ENCODE measurements at places on chromosomes 1 and 21.
A peak's percentile ranks its signal among the peaks of the same experiment; 100 is the strongest.

- no peak for DNase-seq
These were observed 11.4 kb downstream of the ZBTB48 start for GRCh38 chr1:6591222-6591621.

DNA sequence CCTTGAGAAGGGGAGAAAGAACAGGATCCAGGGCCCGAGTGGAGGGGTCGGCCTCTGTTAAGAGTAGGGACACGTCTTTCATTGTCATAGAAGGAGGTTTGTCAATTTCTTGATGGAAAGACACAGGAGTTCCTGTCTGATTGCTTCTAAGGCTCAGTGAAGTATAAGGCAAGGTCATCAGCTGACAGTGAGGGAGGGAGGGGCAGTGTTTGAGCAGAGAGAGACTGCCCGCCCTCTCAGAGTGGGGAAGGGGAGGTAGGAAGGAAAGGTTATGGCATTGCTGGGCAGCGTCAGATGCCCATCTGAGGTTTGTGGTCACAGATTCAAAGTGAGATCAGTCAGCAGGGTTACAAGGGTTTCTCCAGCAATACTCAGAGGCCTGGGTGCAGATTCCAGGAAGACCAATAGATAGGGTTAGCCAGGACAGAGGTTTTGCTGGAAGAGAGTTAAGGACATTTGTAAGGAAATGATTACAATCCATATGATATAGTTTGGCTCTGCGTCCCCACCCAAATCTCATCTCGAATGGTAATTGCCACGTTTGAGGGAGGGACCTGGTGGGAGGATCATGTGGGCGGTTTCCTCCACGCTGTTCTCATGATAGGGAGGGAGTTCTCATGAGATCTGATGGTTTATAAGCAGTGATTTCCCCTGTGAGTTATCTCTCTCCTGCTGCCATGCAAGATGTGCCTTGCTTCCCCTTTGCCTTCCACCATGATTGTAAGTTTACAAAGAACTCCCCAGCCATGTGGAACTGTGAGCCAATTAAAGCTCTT, 127.2 kb upstream of the GJB5 start:
- DNase-seq = no peak

- no peak for DNase-seq
These were observed 29.4 kb upstream of the KCNJ15 start for GRCh38 chr21:38227401-38227800.

GRCh38 chr1:154386643-154387352, 18.3 kb upstream of the IL6R start:
- peak; percentile 77 for DNase-seq

GRCh38 chr1:150836129-150836773, 28.2 kb upstream of the CTSK start:
- no peak for DNase-seq

DNA sequence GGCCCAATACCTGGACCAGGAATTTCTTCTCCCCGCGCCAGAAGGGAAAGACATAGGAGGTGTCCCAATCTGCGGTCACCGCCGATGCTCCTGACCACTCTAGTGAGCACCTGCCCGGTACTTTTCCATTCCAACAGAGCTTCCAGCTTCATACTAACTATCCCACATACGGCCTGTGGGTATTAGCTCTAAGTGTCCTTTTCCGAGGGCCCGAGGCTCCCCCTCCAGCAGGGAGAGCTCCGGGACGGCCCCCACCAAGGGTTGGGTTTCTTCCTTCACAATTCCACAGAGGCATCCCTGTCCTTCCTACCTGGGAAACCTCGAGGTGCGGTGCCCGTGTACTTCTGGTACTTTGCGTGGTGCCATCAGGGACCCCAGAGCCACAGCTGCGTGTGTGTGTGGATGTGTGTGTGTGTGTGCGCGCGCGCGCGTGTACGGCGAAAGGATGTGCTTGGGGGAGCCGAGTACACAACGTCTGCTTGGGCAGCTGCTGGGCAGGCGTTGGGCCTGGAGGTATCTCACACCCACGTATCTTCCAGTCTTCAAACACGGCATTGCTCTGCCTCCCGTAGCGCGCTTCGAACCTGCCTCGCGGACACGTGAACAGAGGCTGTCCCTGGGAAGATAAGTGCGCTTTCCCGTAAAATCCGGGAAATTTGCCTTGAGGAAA, 2.4 kb upstream of the SIM2 start:
- no peak for DNase-seq

- DNase-seq = peak; percentile 70
These were observed 51.9 kb upstream of the SYNC start for GRCh38 chr1:32754317-32755097.

All from stimulated activated naive CD4-positive, alpha-beta T cell (primary cell).